GM06990 (cell line): ENCODE measurements at places on chromosomes 13 and 19.

GRCh38 chr13:111006506-111007031 is 91.7 kb upstream of the ANKRD10 start:
- DNase-seq, result no peak

- no peak for DNase-seq
Observed at GRCh38 chr19:45156751-45157150, 4.0 kb downstream of the NKPD1 start.

- DNase-seq, result no peak
Observed at GRCh38 chr19:41802770-41803169, 6.4 kb downstream of the CEACAM3 start.

GRCh38 chr19:51365965-51366388 is at the start of gene ETFB:
Gene ETFB (minus strand): TSS chr19:51366388. CDS start chr19:51366326, 62 bp downstream.
- no peak for DNase-seq
